ENCODE measurements at places on chromosomes 12 and 14.

DNA sequence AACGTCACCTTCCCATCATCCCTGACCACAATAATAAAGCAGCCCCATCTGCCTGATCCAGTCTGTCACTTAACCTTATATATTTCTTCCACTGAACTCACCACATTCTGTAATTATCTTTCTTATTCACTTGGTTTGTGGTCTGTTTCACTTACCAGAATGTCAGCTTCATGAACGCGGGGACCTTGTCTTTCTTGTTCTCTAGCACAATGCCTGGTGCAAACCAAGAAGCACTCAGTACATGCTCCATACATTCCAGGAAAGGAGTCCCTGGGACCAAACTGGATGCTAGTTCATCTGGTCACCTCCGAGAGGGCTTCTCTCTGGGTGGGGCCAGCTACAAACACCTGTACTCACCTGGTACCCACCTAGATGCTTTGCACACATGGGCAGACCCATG, 17.4 kb upstream of the ANKRD33 start:
- no peak for DNase-seq

GRCh38 chr12:53775478-53776145, 23.8 kb upstream of the CISTR start:
- no peak for DNase-seq

DNA sequence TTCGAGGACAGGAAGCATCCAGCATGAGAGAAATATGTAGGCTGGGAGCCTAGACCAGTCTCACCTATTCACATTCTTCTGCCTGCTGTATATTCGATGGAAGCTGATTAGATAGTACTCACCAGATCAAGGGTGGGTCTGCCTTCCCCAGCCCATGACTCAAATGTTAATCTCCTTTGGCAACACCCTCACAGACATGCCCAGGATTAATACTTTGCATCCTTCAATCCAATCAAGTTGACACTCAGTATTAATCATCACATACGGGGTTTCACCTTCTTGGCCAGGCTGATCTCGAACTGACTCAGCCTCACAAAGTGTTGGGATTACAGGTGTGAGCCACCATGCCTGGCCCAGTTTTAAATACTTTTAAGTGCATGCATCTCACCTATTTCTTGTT, 30.5 kb upstream of the SLC10A1 start:
- no peak for DNase-seq

- DNase-seq: no peak
Measured at GRCh38 chr14:68649476-68650189, 143.2 kb downstream of the ZFP36L1 start.

GRCh38 chr12:121284551-121285390, 11.7 kb downstream of the CAMKK2 start:
- no peak for DNase-seq

GRCh38 chr14:96077983-96078624, 38.9 kb downstream of the C14orf132 start:
- no peak for DNase-seq

GRCh38 chr14:53599221-53599945, 357.2 kb downstream of the BMP4 start:
- no peak for DNase-seq

DNA sequence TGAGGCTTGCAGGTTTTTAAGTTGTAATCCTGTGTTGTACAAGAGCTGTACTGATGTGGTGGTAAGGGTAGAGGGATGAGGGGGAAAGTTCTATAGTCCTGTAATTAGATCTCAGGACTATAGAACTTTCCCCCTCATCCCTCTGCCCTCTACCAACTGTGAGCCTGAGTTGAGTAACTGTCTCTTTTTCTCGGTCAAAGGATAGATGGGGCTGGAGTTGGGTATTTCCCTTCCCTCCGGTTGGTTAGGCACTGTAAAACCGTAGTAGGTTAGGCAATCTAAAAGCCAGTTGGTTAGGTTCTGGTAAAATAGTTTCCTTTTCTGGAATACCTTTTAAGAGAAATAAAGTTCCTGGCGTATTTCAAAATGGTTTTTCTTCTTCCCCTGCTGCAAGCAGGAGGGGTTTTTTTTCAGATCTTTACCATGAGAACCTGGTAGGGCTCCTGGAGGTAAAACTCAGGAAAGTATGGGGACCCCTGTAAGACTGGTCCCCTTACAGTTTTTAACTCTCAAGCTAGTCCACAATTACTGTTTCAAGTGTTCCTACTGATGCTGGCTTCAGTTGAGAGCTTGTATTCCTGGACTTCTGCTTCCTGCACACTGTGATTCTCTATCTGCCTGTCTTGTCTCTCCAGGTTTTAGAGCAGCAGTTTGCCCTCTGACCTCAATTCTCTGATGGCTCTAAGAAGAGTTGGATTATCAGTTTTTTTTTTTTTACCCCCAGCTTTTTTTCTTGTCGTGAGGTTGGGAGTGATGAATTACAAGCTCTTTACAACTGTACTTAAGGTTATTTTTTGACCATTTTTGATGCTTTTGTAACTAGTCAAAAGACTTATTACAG, 58.7 kb downstream of the FUT8 start:
- no peak for DNase-seq

DNA sequence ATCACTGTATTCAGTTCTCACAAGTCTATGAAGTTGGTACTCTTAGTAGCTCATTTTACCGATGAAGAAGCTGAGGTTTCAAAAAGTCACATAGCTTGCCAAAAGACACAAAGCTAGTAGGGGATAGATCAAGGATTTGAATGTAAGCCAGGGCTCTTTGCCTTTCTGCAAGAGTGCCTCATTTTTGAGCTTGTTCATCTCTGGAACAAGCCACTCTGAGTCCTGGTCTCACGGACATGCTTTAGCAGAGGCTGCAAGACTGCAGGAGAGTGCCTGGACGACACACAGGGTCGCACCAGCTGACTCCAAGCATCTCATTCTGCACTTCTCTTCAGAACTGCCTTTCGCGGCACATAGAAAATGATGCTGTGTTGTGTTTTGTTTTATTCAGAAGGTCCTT, 3.7 kb downstream of the NUAK1 start:
- no peak for DNase-seq

GRCh38 chr12:66744956-66745383, 66.1 kb upstream of the GRIP1 start:
- no peak for DNase-seq

DNA sequence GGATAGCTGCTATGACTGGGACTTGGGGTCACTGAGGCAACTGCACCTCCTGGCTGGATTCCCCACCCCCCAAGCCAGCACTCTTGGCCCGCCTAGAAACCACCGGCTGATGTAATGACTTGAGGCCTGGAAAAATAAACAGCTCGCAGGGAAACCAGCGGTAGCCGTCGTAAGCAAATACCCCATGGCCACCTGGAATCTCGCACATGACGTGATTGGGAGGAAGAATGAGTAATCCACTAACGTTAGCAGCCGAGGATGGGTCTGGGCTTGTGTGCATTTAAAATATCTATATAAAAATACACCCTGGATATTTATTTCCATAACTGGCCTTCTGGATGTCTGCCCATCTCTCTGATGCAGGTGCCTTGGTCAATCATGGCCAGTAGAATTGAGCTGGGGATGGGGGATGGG, 120.1 kb downstream of the SMOC1 start:
- no peak for DNase-seq

DNA sequence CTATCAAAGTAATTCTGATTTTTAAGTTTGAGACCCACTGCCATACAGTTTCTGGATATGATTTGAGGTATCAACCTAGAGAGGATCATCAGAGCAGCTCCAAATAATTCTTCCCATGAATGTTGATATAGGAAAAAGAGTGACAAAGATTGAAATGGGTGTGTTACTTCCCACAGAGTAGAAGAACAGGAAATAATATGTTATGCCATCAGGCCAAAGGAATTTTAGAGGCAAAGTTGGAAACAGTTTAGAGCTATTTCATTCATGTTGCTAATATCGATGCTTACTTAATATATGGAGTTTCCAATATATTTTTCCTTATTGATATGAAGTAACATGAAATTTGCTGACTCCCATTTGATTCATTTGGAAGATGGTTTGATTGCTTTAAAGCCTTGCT, 8.9 kb upstream of the MSRB3 start:
- DNase-seq: no peak

DNA sequence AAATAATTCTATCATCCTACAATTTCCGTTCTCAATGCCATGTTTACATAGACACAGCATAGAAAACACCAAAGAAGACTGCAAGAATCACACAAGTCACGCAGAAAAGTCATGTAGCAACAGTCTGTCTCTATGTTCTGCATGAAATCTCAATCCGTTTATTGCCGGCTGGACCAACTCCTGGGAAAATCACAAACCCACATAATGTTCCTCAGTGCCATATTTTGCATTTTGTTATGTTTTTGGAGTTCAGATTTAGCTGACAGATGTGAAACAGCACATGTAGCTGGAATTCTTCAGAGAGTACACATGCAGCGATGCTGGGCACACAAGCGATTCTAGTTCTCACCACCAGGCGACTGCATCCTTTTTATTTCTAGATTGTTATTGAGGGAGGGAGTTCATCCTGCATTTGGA, 193.1 kb downstream of the APAF1 start:
- DNase-seq: no peak

GRCh38 chr12:117038023-117038680, 61.1 kb downstream of the TESC start:
- DNase-seq: no peak

DNA sequence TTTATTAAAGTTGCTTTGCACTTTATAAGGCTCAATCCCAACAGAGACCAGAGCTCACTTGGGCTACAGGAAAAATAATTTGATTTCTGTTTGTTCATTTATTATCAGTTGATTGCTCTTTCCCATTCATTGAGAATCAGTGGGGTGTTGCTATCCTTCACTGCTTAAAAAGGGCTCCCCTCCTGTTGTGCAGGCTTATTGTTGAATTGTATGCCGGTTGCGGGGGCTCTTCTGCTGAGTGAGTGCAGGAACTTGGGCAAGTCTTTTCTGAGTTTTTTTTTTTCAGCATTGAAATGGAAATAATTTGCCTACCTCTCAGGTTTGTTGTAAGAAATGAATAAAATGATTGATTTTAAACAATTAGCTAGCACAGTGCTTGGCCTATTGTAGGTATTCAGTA, 32.6 kb downstream of the AKAP6 start:
- DNase-seq: no peak

- DNase-seq: no peak
Measured at GRCh38 chr14:79783041-79783440, 428.3 kb downstream of the DIO2 start.

- peak; percentile 71 for DNase-seq
Measured at GRCh38 chr14:24013654-24014514, 25.2 kb downstream of the DHRS4L2 start.

GRCh38 chr14:23079716-23080115, 15.2 kb downstream of the ACIN1 start:
- no peak for DNase-seq

GRCh38 chr12:122205053-122205925, 1.8 kb downstream of the B3GNT4 start:
- no peak for DNase-seq

GRCh38 chr12:80937391-80938238, at the start of gene LIN7A:
Gene LIN7A (minus strand): TSS chr12:80937934. CDS start chr12:80937722, 212 bp downstream.
- no peak for DNase-seq

DNA sequence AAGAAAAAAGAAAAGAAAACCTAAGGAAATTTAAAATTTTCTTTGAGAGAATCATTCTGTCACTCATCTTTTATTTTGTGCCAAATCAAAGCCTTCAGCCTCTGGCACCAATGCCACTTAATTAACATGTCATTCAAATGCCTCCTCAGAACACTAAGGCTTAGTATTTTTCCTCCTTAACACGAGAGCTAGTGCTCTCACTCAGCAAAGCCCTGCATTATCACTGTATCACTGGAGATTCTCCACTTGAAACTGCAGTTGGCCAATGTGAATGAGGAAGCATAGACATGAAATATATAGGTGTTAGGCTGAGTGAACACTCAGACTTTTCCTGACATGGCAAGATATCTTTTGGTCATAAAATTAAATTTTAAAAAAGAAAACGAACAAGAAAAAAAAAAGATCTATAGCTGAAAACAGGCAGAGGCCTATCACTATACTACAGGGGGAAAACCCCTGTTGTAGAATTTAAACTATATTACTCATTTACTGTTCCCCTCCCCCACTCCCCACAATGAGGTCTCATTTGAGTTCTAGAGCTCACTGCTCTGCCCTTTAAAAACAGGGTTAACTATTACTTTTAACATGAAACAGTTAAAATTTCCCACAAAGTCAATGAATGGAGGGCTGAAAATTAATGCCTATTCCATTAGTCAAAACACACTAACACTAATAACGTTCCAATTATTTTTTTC, 5.1 kb downstream of the MBIP start:
- no peak for DNase-seq

GRCh38 chr14:63478010-63478409, 65.2 kb downstream of the PPP2R5E start:
- peak; percentile 10 for DNase-seq

Measured in CD4-positive, alpha-beta memory T cell (primary cell).